ENCODE measurements at places on chromosomes 5 and 9.

DNA sequence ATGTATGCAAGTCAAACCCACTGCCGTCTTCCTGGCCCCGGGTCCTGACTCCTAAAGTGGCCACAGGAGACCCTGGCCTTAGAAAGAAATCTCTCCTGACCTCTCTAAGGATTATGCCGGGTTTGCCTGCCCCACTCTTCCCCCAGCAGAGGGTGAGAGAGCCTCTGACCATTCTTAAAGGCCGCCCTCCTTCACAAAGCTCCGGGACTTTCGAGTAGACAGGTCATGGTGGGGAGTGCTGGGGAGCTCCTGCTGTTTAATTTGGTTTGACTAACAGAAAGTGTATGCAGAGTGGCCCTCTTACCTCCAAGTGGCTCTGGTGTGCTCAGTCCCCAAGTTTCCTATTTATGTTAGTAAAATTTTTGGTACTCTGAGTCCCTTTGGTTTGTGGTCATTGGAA lies 111.8 kb downstream of the LRRC70 start:
- no peak for DNase-seq

GRCh38 chr5:127024821-127025220 lies 5.5 kb downstream of the MARCHF3 start:
- DNase-seq: no peak

GRCh38 chr9:98709968-98710965 lies 1.5 kb upstream of the GABBR2 start:
- no peak for DNase-seq

- no peak for DNase-seq
These were observed 2.0 kb upstream of the AJM1 start for GRCh38 chr9:136840140-136840876.

DNA sequence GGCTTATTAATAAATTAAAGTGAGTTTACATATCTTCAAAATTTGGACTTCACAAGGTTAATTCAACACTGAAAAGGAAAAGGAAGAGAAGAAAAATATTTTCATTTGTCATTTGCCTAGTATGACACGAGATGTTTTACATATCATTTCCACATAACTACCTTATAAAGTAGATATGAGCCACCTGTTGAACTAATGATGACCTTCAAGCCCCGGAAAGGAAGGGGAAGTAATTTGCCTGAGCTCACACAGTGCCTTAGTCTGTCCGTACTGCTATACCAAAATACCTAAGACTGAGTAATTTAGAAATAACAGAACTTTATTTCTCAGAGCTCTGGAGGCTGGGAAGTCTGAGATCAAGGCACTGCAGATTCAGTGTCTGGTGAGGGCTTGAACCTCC lies 17.9 kb downstream of the CMYA5 start:
- no peak for DNase-seq
